Left kidney (tissue), 8 donors: ENCODE measurements at places on chromosomes 1 and 21.

DNA sequence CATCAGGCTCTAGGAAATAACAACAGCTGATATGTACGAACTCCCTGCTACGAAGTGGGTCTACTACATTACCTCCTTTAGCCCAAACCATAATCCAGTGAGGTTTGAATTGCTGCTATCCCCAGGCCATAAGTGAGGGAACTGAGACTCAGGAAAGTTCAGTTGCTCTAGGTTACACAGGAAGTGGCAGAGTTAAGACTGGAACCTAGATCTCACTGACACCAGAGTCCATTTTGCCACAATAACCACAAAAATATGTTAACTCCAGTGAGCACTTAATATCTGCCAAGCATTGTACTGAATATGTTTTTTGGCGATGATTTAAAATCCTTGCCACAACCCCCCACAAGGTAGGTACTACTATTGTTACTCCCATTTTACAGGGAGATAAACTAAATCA lies 8.9 kb upstream of the TADA1 start:
- DNase-seq = no peak

DNA sequence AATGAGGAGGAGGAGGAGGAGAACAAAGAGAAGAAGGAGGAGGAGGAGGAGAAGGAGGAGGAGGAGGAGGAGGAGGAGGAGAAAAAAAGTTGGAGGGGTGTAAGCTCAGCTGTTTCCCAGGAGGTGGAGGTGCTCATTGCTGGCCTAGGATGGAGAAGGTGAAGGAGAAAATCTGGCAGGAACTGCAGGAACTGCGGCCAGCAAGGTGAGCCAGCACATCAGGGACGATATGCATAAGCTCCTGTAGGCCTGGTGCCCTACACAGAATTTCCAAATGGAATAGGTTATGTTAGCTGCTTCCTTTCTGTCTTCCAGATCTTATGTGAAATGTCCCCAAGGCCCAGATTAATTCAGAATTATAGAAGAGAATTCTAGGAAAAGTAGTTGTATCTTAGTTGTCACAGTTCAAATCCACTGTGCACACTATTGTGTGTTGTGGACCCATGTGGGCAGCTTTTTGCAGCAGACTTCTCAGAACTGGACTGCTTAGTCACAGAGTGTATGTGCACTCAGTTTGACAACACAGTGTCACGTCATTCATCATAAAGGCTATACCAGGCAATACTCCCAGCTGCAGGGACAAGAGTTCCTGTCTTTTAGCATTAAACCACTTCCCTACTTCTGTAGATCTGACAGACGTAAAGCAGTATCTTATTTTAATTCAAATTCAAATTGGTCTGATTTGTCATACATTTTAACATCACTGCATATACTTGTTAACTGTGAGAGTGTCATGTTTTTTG lies 303.7 kb downstream of the HLX start:
- no peak for DNase-seq

DNA sequence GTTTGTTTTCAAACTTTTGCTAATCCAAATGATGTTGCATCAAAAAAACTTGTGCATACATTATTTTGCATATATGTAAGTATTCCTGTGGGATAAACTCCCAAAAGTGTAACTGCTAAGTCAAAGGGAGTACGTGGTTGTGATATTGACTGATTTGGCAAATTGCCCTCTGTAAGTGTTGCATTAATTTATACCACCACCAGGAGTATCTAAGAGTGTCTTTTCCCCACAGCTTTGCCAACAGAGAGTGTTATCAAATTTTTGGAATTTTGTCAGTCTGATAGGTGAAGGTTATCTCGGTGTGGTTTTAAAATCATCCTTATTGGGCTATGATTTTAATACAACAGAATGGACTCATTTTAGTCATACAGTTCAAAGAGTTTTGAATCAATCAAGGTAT lies 30.1 kb upstream of the PARP1 start:
- no peak for DNase-seq

DNA sequence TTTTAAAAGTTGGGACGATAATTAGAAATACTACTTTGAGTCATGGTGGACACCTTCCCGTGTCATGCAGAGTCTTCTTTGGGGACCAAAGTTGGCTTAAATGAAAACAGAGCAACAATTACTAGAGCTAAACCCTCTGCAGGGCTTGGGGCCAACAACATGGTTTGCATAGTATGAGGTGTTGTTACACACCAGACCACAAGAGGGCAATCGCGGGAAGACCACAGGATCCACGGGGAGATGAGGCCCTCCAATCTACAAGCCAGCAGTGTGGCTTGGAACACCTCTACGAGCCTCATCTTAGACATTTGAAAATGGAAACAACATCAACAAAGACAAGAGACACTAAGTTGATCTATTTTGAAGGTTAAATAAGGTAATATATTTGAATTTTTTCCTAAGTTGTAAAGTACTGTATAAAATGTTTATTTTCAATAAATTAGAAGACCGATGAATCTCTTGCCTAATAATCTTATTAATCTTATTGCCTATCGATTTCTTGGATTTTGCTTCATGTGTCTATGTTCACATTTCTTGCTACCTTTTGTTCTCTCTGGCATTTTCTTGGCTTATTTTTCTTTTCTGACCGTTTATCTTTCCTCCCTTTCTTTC lies 8.2 kb upstream of the SMCP start:
- peak; percentile 34 for DNase-seq

DNA sequence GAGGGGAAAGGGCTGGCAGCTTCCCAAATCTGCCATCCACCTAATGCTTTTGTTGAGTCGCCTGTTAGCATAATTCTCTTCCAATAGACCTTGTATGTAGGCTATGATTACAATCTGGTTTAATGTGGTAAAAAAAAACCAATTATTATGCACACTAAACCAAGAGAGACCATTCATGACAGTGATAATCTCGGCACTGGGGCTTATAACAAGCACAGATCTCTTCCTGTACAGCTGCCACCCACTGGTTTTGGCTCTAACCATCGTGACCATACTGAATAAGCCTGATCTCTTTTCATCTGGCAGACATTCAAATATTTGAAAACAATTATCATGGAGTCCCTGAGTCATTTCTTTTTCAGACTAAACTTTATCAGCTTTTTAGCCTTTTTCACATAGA lies 12.0 kb upstream of the SYT14 start:
- no peak for DNase-seq

DNA sequence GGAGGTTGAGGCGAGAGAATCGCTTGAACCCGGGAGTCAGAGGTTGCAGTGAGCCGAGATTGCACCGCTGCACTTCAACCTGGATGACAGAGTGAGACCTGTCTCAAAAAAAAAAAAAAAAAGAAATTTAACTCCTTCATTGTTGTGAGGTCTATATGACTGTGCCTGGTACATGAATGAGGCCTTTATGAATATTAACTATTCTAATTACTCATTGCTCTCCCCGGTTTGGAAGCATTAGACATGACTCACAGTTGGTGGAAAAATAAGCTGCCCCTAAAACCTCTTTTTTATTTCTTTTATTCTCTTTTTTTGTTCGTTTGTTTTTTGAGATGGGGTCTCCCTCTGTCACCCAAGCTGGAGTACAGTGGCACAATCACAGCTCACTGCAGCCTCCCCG lies 3.3 kb downstream of the NPPB start:
- DNase-seq = no peak

GRCh38 chr1:68221980-68222373 lies 10.3 kb downstream of the WLS start:
- no peak for DNase-seq

DNA sequence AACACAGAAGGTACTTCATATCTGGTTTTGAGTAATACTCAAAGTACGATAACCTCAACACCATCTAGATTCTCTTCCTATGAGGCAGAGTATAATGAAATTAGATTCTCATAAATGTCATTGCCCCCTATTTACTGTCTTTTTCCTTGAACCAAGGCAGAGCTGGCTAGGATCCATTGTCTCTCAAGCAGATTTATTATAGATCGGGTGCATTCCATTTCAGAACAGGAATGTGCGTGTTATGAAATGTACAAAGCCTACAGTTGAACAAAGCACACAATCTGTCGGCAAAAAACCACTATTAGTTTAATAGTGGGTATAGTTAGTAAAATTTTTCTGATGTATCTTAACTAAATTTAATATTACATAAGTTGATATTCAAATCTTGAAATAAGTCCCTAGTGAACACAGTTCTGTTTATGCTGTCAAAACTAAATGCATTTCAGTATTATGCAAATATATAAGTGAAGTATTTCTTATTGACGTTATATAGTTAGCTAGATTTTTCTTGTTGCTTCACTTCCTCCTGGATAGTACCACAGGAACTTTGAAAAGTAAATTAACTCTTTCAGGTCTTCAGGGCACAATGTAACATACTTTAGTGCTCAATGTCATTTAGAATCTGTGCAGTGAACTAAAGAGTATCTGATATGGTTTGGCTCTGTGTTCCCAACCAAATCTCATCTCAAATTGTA lies 92.1 kb downstream of the DDAH1 start:
- no peak for DNase-seq

DNA sequence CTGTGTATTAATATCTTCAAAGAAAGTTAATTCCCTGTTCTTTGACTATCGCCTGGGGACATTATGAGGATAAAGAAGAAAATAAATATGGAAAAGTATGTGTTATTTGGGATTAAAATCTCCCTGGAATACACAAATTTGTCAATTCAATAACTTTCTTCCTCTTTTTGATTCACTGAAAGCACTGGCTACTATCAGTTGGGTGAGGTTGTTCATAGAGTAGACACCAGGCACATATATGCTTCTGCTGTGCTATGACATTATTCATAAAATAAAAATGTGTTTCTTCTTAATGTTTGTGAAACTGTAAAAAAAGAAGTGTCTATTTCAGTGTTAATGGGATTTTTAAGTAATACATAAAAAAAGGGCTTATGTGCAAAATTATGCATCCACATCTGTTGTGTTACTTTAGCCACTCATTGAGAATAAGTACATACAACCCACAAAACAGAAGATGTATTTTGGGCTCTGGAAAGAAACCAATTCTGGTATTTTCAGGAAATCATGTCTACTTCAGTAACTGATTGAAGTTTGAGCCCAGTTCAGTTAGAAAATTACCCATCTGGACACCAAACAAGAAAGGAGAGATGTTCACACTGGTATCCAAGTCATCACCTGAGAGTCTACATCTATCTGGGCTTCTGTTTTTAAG lies 169.4 kb downstream of the GABPA start:
- no peak for DNase-seq

- DNase-seq = no peak
Measured at GRCh38 chr1:147738129-147738528, 22.3 kb downstream of the GJA5 start.
